Neural crest cell (in vitro differentiated cells): ENCODE measurements at places on chromosomes 6 and 20. TPM values are rescaled to one million over a fixed set of nuclear protein-coding genes. Genes with fewer than 3 reads are reported as not detected.

DNA sequence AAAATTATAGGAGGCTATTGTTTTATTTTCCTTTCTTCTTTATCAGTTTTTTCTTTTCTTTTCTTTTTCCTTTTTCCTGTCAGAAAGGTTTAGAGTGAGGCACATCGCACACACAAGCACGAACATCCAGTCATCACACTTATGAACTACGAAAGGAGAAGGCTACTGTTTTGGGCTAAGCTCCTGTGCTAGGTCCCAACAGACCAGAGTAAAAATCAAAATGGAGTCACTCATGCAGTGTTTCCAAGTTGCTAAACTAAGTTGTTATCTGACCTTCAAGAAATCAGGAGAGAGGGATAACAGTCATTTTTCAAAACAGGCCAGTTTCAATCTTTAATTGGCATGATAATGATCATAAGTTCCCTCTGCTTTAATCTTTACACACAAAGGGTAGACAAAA is 93.6 kb downstream of the CD24 start:
- no peak for DNase-seq

PI3 gene
- total RNA-seq: not detected in 2 replicates

DNA sequence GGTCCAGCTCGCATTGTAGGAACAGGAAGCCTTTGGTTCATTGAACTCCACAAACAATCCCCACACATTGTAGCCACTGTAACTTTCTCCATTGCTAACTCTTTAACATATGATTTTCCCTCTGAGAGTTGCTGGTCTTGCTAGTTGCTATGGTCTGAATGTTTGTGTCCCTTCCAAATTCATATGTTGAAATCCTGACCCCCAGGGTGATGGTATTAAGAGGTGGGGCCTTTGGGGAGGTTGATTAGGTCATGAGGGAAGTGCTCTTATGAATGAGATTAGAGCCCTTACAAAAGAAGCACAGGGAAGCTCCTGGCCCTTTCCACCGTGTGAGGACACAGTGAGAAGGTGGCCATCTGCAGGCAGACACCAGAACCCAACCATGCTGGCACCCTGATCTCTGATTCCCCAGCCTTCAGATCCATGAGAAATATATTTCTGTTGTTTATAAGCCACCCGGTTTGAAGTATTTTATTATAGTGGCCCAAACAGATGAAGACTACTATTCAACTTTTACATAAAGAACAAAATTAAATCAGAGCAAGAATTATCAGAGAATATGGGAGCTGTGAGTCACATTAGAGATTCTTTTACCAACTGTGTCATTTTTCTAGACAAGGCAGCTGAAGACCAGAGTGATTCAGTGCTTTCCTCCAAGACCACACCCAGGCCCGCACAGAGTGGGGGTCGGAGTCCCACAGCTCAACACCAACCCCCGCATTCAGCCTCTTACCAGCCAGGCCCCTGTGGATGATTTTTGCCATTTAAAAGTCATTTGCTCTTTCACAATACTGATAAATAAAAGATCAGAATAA is 143.0 kb downstream of the SAMD5 start:
- no peak for DNase-seq

- no peak for DNase-seq
Measured at GRCh38 chr6:157724138-157724820, 98.8 kb upstream of the SNX9 start.

- no peak for DNase-seq
Measured at GRCh38 chr6:26267083-26267589, 97.9 kb upstream of the BTN3A2 start.

JAG1 gene
- total RNA-seq: 67.7 and 70.3 TPM in 2 replicates

DNA sequence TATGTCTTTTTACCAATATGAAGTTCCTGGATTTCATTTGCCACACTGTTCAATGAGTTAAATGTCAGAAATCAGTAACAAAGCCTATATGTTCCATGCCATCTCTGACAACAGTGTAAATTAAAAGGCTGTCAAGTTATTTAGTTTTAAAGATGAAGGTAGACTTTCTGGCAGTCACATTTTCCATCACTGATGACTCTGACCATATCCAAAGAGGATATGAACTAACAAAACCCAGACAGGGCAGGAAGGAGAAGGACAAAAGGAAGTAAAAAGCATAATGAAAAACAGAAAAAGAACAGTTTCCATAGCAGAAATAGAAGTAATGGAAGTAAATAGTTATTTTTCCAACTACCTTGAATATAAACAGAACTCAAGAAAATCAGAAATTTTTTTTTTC is 242.3 kb downstream of the UBE3D start:
- DNase-seq: no peak

CD24 gene
- total RNA-seq: 333 and 352 TPM in 2 replicates

DNA sequence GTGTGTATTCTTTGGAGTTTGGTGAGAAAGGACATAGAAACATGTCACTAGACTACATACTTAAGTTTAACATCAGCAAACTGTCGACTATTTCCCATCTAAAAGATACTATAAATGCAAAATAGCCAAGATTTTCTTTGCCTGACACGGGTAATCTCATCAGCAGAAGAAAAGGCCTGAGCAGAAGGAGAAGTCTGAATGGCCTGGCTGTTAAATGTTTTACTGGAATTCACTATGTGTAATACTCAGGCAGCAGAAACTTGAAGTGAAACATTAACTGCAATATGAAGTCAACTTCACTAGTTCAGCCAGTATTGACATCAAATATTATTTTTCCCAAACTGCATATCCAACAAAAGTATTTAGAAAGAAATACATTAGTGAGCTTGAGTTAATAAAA is 6.4 kb upstream of the DSE start:
- DNase-seq: no peak
